ENCODE measurements at places on chromosomes 1 and 21.

DNA sequence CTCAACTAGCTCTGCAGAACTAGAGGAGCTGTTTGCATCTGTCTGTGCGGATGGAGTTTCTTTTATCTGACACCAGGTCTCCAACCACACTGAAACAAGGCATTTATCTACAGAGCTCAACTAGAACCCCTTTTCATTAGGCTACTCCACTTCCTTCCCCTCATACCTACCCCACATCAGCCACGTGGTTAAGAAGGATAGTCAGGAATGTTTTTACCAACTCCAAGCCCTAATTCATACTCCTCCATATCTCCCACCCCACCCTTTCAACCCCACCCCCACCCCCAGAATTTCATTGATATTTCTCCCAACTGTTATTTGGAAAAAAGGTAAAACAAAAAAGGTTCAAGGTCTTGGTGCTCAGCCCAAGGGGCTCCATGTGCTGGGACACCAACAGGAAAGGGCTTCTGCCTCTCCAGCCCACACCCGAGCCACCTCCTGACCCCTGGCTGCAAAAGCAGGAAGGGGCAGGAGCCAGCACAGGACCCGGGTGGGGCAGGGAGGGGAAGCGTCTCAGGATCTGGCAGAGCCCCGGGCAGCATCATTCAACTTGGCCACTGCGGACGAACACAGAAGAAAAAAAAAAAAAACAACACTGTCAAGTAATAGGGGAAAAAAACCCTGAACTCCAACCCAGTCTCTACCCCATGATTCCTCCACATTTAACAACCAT lies 7.0 kb downstream of the ENSA start:
- no peak for DNase-seq

DNA sequence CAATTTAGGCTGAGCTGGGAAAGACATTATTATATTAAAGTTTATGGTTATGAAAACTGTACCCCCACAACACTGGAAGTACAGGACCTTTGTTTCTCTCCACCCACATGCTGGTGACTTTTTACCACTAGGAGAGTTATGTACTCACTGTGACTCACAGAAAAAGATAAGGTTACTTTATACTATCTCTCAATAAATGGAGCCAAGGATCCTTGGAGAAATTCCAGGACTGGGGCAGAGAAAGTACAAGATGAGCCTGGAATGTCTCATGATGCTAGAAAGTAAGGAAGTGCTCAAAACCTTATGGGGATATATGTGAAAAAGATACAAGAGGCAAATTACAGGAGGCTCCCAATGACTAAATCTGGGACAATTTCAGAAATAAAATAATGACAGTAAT lies 63.9 kb upstream of the C1orf105 start:
- DNase-seq: no peak

GRCh38 chr1:226095286-226095685 lies 32.8 kb downstream of the H3-3A start:
- DNase-seq: no peak

- DNase-seq: no peak
Measured at GRCh38 chr21:36806103-36806502, 107.2 kb downstream of the SIM2 start.

GRCh38 chr1:206065547-206066145 lies 12.7 kb downstream of the RHEX start:
- DNase-seq: no peak

Measured in stimulated activated CD8-positive, alpha-beta memory T cell treated with anti-CD3 and anti-CD28 coated beads, Interleukin-15, amount 100 ng/mL, for 4 hours (primary cell).